ENCODE measurements at places on chromosomes 1 and 21.
A peak's percentile ranks its signal among the peaks of the same experiment; 100 is the strongest.

DNA sequence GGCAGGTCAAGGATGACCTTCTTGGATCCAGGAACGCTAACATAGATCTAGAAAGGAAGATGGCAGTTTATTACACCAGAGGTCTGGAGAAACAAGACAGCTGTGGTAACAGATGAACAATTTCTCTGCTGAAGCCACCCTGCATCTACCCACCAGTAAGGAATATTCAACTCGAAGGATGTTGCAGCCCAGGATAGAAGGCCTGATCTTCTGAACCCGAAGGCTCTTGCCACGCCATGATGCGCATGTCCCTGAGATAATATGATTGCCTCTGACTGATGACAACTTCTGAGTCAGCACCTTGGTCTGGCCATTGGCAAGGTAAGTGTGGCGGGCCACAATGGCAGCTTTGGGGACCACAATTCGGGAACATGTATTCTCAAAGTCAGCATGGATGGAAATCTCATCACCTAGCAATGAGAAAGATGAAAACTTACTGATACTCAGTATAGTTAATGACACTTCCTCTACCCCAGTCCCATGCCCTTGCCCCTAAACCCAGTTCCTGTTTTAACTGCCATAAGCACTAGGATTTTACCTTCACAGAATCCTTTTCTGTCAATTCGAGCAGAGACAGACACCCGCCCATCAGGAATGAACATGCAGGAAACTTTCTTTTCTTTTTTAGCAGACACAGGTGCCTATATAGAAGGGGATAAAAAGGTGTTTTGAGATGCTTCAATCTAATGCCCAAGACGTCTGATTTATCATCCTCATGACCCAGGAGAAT, 1.8 kb downstream of the TXNIP start:
- no peak for DNase-seq

- no peak for DNase-seq
Measured at GRCh38 chr1:74717626-74718025, 15.2 kb downstream of the CRYZ start.

DNA sequence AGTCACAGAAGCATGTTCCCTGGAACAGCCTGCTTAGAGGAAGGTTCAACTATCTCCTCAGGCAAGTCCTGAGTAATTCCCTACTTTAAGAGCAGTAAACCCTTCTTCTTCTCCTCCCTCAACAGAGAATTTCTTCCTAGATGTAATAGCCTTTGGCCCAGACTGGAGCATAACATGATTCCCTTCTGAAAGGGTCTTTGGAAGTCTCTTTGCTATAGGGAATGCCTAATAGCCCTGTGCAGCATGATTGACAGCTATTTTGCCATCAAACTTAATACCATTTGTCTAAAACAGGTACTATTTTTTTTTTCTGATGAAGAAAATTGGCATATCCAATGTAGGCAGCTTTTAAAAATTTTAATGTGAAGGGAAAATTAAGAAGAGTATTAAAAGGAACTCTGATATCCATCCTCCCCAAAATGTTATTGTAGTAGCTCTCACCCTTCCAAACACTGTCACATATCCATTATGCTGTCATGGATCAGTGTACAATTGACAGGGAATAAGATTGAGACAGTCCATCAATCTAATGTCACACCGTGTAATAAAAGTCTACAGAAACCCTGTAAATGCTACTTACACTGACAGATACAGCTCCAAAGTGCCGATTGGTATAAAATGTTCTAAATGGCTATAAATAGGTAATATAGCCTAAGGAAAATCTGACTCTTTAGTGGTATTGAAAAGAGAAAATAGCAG, 884.6 kb downstream of the TTLL7 start:
- no peak for DNase-seq

- DNase-seq = no peak
Measured at GRCh38 chr1:178867670-178868069, 3.2 kb downstream of the ANGPTL1 start.

- DNase-seq = no peak
Measured at GRCh38 chr1:204598319-204598969, 82.2 kb downstream of the MDM4 start.

GRCh38 chr1:23591460-23592208, 32.3 kb upstream of the ID3 start:
- DNase-seq = no peak

DNA sequence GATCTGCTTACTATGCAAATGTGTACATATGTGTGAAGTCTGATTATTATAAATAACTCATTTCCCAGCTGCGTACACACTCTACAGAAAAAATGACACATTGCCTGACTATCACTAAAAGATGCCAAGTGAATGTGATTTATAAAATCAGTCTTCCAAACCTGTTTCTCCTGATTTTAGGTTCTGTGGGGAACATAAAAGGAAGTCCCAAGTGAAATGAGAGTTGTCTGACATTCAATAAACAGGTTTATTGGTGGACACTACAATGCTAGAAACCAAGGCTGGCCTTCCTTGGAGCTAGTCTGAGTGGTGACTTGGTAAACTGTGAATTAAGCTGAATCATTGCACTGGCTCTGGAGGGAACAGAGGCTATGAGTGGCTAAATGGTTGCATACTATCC, 287.9 kb upstream of the ESRRG start:
- no peak for DNase-seq

DNA sequence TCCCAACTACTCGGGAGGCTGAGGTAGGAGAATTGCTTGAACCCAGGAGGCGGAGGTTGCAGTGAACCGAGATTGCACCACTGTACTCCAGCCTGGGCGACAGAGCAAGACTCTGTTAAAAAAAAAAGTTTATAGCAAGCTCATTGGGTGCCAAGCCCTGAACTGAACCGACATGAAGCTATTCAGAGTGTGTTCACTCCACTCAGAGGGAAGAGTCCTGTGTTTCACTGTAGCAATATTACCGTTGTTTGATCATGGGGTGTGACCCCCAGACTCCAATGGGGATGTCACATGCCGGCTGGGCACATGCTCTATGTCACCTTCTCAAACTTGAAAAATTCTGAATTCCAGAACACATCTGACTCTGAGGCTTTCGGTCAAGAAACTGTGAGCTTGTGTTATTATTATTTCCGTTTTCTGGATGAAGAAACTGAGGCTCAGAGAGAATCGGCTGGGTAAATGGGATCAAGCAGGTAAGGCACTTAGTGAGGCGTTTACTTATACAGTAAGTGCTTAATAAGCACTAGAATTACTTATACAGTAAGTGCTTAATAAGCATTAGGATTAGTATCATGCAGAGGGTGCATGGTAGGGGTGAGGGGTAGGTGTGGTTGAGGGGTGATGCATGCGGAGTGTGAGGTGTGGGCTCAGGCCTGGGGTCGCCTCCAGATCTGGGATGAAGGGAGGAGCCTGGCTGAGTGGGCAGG, 36.2 kb downstream of the HSPG2 start:
- no peak for DNase-seq

- no peak for DNase-seq
Measured at GRCh38 chr1:165884690-165885304, 57.4 kb downstream of the UCK2 start.

- DNase-seq = no peak
Measured at GRCh38 chr1:211939876-211940468, 95.4 kb downstream of the INTS7 start.

DNA sequence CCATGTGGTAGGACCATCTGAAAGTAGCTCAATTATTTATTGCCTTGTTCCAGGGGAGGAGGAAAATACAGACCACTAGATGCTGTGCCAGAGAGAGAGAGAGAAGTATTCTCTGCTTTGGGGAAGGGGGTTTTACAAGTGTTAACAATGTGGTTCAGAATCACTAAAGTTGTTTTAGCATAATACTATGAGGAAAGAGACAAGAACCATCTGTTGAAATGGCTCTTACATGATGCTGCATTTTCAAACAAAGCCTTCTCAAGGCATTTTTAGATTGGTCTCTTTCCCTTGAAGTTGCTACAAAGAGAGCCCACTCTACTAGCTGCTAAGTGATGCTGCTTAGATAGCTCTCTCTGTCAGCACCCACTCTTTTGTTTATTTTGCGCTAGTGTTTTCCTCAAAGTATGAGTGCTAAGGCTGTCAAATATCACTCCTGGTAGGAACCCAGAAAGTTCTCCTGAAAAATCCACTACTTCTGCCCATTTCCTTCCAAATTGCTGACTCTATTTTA, 255.1 kb downstream of the NFIA start:
- DNase-seq = no peak

DNA sequence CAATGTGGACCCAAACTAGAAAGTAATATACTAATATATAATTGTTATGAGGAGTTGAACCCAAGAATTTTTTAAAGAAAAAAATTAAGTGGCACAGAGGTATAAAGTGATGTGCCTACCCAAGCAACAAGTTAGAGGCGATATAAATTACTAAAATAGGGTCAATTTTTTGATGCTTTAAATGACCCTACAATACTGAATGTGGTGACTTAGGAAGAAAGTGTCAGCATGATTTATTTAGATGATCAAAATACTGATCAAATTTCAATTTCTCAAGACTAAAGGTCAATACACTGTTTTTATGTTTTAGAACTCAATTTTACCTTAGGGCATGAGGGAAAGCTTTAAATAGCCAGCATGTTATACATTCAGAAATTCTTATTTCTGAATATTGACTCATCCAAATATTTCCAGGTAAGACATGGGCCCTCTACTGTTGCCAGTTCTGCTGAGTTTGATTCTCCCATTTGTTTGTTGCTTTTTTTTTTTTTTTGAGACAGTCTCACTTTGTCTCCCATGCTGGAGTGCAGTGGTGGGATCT, 20.1 kb downstream of the SCAF4 start:
- no peak for DNase-seq

- DNase-seq = no peak
Measured at GRCh38 chr1:51299185-51299885, 31.0 kb downstream of the TTC39A start.

- DNase-seq = no peak
Measured at GRCh38 chr1:233673261-233673946, 59.5 kb downstream of the KCNK1 start.

GRCh38 chr1:232334246-232334645, 295.7 kb downstream of the SIPA1L2 start:
- no peak for DNase-seq

- no peak for DNase-seq
Measured at GRCh38 chr1:22184892-22185612, 42.2 kb upstream of the WNT4 start.

GRCh38 chr1:112548547-112548946, 39.8 kb downstream of the WNT2B start:
- no peak for DNase-seq

DNA sequence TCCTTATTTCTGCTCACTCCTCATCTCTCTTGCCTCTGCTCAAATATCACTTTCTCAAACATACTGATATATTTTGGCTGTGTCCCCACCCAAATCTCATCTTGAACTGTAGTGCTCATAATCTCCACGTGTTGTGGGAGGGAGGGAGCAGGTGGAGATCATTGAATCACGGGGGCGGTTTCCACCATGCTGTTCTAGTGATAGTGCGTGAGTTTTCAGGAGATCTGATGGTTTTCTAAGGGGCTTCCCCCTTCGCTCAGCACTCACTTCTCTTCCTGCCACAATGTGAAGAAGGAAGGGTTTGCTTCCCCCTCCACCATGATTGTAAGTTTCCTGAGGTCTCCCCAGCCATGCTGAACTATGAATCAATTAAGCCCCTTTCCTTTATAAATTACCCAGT, 26.6 kb downstream of the ZBTB8OS start:
- no peak for DNase-seq

DNA sequence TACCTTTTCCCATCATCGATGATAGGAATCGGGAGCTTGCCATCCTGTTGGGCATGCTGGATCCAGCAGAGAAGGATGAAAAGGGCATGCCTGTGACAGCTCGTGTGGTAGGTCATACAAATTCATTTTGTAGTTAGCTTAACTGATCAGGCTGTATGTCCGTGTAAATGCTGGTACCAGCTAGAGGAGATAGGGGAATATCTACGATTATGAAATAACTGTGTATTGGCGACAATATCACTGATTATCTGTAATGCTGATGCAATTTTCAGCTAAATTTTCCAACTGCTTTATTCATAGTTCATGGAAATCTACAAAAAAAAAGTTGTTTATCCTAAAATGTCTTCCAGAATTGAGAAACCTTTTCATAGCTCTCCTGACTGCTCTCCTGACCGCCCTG, 8.3 kb downstream of the PRDX6 start:
- no peak for DNase-seq

DNA sequence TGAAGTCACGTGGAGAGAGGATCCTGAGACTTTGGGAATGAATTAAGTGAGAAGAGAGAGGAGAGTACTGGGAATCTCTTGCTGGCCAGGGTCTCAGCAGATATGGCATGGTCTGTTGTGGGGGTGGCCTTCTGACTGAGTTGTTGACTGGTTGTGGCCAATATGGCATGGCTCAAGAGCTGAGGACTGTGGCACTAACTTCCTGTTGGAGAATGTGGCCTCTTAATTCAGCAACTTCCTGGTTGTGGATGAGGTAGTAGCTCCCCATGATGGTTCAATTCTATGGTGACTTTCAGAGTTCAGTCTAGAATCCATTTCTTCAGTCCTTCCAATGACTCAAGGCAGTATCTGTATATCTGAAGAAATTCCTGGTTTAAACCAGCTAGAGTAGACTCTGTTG, 44.7 kb upstream of the PAXBP1 start:
- DNase-seq = no peak

DNA sequence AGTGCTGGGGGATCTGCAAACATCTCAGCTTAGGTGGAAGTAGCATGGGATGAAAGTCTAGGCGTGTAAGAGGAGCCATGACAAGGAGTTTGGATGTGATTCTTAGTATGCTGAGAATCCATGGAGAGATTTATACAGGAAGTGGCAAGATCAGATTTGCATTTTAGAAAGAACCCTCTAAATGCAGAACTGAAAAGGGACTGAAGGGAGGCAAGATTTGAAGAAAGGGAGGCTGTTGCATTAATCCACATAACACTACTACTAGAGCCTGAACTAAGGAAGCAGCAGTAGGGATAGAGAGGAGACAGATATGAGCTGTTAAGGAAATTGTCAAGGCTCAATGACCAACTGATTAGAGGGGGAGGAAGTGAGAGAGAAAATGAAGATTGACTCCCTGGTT, 9.8 kb downstream of the C1orf74 start:
- no peak for DNase-seq

GRCh38 chr1:58047265-58047858, 499.2 kb downstream of the OMA1 start:
- no peak for DNase-seq

DNA sequence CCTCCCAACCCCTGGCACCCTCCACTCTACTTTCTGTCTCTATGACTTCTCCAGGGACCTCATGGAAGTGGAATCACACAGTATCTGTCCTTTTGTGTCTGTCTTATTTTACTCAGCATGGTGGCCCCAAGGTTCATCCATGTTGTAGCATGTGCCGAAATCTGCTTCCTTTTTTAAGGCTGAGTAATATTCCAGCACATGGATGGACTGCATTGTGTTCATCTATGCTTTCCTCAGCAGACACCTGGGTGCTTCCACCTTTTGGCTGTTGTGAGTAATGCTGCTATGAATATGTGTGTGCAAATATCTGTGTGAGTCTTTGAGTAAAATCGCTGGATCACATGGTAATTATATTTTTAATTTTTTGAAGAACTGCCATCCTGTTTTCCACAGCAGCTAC, 1.6 kb upstream of the PFKL start:
- no peak for DNase-seq

- DNase-seq = peak; percentile 31
Measured at GRCh38 chr1:23098463-23099170, 70.0 kb downstream of the LUZP1 start.

GRCh38 chr1:245441689-245442088, 286.9 kb downstream of the KIF26B start:
- no peak for DNase-seq

All from activated effector memory CD4-positive, alpha-beta T cell treated with Interleukin-2 at 50 U/mL for 16 hours (primary cell).